GM12878 (cell line): ENCODE measurements at places on chromosomes 12 and 14. TPM values are rescaled to one million over a fixed set of nuclear protein-coding genes. Genes with fewer than 3 reads are reported as not detected.

Gene SLC38A4
- polyA plus RNA-seq, result 0.52 and 0.62 TPM in 2 replicates

Gene AMIGO2
- polyA plus RNA-seq, result not detected in 2 replicates

Gene MYO1A
- polyA plus RNA-seq, result 0.27 and 0.28 TPM in 2 replicates

Gene SMIM10L1
- 7.6 and 9.4 TPM in 2 replicates for polyA plus RNA-seq

Gene STYK1
- 0.62 and 0.95 TPM in 2 replicates for polyA plus RNA-seq

Gene HAL
- not detected in 2 replicates for polyA plus RNA-seq

Gene NANOG
- not detected in 2 replicates for polyA plus RNA-seq

Gene ATXN3
- 23.3 and 27.2 TPM in 2 replicates for polyA plus RNA-seq

Gene TGM1
- polyA plus RNA-seq, result 0.63 and 0.93 TPM in 2 replicates

Gene TEX22
- 1.1 and 1.3 TPM in 2 replicates for polyA plus RNA-seq

Gene SERPINA4
- polyA plus RNA-seq, result not detected in 2 replicates

Gene CAPS2
- polyA plus RNA-seq, result 3.8 and 4.2 TPM in 2 replicates

Gene GPR68
- 1.8 and 2.4 TPM in 2 replicates for polyA plus RNA-seq

Gene RNASE13
- not detected in 2 replicates for polyA plus RNA-seq

Gene DPF3
- polyA plus RNA-seq, result 1.6 and 1.7 TPM in 2 replicates

Gene NOS1
- not detected in 2 replicates for polyA plus RNA-seq

Gene BCAT1
- polyA plus RNA-seq, result 136 and 153 TPM in 2 replicates

Gene ALKBH2
- polyA plus RNA-seq, result 32.0 and 32.8 TPM in 2 replicates

Gene ANO4
- polyA plus RNA-seq, result not detected in 2 replicates

Gene PGF
- polyA plus RNA-seq, result 2.6 and 3.5 TPM in 2 replicates

Gene MYO1H
- polyA plus RNA-seq, result not detected in 2 replicates

Gene VASH1
- 0.26 and 0.45 TPM in 2 replicates for polyA plus RNA-seq

Gene PROX2
- polyA plus RNA-seq, result 0.06 and 0.28 TPM in 2 replicates

Gene SLC10A1
- 0.09 and 0.16 TPM in 2 replicates for polyA plus RNA-seq

Gene SYNDIG1L
- polyA plus RNA-seq, result not detected in 2 replicates

Gene GXYLT1
- 6.2 and 14.9 TPM in 2 replicates for polyA plus RNA-seq

Gene RPGRIP1
- 0.07 and 0.08 TPM in 2 replicates for polyA plus RNA-seq

Gene KRT74
- not detected in 2 replicates for polyA plus RNA-seq

Gene PITPNM2
- 0.03 TPM in 2 replicates for polyA plus RNA-seq

Gene TAS2R10
- 0.16 TPM in 1 of 2 replicates, not detected in the other for polyA plus RNA-seq

Gene CLEC9A
- polyA plus RNA-seq, result not detected in 2 replicates

Gene C1S
- polyA plus RNA-seq, result 0.27 and 0.32 TPM in 2 replicates

Gene TMEM233
- not detected in 2 replicates for polyA plus RNA-seq

Gene KRT84
- polyA plus RNA-seq, result not detected in 2 replicates

Gene OAS2
- 50.0 and 51.5 TPM in 2 replicates for polyA plus RNA-seq

Gene LRRC10
- not detected in 2 replicates for polyA plus RNA-seq

Gene FAM181A
- not detected in 2 replicates for polyA plus RNA-seq

Gene MYF5
- not detected in 2 replicates for polyA plus RNA-seq

Gene DLK1
- polyA plus RNA-seq, result not detected in 2 replicates

Gene KRT75
- polyA plus RNA-seq, result not detected in 2 replicates

Gene OVCH1
- polyA plus RNA-seq, result not detected in 2 replicates

Gene PIWIL1
- polyA plus RNA-seq, result not detected in 2 replicates

Gene TSPAN19
- not detected in 2 replicates for polyA plus RNA-seq

Gene P2RX2
- not detected in 2 replicates for polyA plus RNA-seq

Gene CLEC1B
- polyA plus RNA-seq, result not detected in 2 replicates

Gene SPTLC2
- polyA plus RNA-seq, result 24.7 and 26.2 TPM in 2 replicates

Gene ENTPD5
- 6.3 and 8.4 TPM in 2 replicates for polyA plus RNA-seq

Gene AGAP2
- polyA plus RNA-seq, result 1.8 and 2.5 TPM in 2 replicates

Gene BLOC1S1
- polyA plus RNA-seq, result 228 and 233 TPM in 2 replicates

Gene SERPINA12
- polyA plus RNA-seq, result not detected in 2 replicates

Gene TCL1A
- 118 and 124 TPM in 2 replicates for polyA plus RNA-seq

Gene ACVRL1
- not detected in 2 replicates for polyA plus RNA-seq
